ENCODE measurements at places on chromosomes 1 and 21.

- peak; percentile 75 for DNase-seq
These were observed 13.1 kb downstream of the KRTAP13-1 start for GRCh38 chr21:30408782-30409494.

- no peak for DNase-seq
These were observed 6.8 kb upstream of the IL24 start for GRCh38 chr1:206890125-206891060.

DNA sequence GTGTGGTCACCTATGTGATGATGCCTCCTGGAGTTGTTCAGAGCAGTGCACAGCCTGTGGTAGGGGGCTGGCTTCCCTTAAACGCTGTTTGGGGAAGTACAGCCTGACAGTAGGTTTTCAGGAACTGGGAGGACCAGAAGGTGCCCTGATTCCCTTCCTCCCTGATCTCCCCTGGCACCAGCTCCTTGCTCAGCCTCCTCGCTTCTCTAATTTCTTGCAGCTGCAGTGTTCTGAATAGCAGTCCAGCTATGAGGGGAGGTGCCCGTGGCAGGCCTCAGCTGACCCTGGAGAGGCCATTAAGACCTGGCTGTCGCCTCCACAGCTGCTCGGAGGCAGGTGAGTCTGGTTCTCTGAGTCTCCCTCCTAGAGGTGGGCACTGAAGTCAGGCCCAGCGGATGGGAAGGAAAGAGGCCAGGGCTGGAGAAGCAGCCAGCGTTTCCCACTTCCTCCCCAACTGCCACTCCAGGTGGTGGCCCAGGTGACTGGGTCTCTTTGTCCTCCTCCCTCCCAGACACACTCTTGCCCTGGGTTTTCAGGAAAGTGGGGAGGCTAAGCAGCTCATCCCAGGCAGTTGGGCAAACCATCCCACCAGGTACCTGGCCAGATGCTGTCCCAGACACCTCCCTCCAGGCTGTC lies 52.0 kb upstream of the RPL11 start:
- DNase-seq, result no peak

- DNase-seq, result no peak
These were observed 40.0 kb downstream of the ZNF678 start for GRCh38 chr1:227603327-227603726.

DNA sequence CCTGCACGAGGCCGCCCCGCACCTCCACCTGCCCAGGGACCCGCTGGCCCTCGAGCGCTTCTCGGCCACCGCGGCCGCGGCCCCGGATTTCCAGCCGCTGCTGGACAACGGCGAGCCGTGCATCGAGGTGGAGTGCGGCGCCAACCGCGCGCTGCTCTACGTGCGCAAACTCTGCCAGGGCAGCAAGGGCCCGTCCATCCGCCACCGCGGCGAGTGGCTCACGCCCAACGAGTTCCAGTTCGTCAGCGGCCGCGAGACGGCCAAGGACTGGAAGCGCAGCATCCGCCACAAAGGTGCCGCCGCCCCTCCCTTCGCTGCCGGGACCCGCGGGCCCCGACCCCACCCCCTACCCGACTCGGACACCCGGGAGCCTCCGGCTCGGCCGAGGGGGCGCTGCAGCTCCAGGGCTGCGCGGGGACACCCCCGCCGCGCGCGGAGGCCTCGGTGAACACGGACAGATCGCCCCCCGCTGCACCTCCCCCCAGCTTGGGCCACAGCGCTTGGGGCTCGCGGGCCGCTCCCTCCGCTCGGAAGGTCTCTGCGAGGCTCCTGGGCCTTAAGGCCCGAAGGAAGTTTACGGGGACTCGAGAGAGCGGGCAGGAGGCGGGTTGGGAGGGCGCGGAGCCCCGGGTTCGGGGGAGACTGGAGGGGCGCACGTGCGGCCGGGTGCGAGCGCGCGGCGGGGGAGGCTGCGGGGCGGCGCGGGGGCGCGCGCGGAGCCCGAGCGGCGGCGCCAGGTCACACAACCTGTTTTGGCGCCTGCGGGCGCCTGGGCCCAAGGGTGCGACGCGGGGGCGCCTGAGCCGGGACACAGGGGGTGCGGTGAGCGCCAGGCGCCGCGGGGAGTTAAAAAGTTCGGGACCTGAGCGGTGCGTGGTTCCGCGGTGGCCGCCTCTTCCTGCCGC lies 1.2 kb downstream of the SAMD11 start:
- DNase-seq, result peak; percentile 60

DNA sequence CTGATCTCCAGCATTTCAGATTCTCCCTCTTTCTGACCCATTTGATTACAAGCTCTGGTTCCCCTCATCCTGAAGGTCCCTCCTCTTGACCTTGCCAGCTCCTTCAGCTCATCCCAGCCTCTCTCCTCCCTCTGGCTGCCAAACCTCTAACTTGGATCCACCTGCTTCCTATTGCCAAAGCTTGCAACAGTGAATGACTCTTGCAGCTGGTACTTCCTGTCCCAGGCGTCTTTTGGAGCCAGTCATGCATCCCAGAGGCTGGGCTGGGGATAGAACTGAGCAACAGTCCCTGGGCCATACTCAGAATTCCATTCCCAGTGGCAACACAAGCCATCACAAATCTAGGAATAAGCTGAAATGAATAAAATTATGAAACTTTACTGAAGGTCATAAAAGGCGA lies 27.7 kb upstream of the SPOCD1 start:
- no peak for DNase-seq

DNA sequence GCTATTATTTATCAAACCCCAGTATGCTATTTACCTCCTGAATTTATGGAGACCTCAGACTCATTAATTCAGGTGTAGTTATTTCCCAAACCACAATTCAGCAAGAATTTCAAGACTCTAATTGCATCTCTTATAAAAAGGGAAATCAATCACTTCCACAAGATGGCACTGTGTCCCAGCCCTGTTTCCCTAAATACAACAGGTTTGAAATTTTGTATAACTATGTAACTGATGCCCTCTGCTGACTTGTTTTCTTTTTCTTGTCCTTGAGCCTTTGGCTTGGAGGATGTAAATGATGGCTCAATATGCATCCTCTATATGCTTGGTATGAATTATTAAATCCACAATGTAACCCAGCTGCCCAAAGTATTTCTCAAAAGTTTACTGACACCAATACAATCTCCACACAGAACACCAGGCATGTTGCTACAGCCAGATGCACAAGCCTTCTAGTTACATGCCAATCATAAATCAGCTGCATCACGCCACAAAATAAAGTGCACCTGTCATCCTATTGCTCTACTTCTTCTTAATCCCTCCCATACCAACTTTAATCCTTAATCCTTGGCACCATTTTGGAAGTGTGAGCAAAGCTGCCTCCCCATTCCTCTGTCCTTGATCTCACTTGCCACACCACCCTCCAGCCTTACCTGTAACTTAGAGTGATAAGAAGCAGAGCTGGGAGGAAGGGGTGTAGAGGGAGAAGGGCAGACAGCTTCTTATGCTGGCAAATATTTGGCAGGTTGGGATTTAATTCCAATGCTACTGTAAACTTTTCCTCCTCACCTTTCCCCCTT lies 9.0 kb downstream of the C1orf105 start:
- peak; percentile 61 for DNase-seq
